Fibroblast of skin of left biceps (primary cell): ENCODE measurements at places on chromosomes 2 and 18.
A peak's percentile ranks its signal among the peaks of the same experiment; 100 is the strongest.

DNA sequence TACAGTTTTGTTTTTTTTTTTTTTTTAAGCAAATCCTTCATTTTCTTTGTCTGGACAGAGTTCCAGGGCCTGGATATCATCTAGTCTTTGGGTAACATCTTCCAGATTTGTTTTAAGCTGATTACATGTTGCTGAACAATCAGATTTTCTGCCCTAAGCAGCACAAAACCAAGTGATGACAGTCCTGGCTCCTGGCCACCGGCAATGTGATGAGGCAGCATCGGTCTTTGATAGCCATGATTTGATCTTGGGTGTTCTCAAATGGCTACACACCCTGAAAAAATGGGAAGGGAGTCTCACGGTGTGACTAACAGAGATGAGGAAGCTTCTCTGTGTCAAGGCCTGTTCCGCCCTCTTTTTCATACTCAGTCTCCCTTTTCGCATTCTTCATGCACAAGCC is 708.6 kb upstream of the ZEB2 start:
- peak; percentile 14 for DNase-seq

DNA sequence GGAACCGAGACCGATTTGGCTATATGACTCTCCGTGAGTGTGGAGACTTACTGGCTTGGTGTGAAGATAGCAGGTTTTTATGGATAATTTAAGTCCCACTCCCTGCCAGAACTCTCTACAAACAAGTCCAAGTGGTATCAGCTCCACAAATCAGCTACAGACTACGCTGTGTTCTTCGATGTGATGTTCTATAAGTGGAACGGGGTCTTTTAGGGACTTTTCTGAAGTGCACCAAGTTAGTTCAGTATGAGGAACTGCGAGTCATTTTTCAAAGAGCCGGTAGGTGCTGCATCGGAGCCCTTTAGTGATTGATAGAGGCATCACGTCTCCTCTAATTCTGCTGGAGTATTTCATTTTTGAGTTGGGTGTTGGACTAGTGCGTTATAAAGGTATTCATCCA is 107.1 kb downstream of the TSHZ1 start:
- no peak for DNase-seq

- DNase-seq: no peak
These were observed 16.4 kb downstream of the GEMIN6 start for GRCh38 chr2:38794235-38794946.

DNA sequence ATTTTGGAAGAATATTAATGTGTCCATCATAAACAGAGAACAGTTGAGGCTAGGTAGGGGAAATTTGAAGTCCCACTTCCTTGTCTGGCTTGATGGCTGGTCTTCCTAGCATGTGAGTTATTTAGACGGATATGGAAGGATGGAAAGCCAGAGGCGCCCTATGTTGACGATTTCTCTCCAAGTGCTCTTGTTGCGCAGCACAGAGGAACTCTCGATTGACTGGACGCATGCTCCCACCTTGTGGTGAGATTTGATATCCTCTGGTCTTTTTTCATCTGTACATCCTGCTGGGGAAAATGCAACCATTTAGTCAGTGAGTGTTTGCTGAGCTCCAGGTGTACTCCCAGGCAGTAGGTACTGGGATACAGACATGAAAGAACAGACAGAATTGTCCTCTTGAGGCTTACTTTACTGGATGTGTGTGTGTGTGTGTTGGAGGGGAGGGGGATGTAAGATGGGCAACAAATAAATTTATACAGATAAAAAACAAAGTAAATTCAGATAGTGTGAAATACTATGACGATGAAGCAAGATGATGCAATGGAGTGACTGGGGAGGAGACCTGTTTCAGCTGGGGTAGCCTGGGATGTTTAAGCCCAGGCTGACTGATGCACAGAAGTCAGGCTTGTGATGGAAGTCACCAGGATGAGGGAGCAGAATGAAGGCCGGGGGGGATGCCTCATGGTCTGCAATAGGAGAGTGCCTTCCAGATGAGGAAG is 137.2 kb downstream of the TRIM43 start:
- DNase-seq: peak; percentile 67

DNA sequence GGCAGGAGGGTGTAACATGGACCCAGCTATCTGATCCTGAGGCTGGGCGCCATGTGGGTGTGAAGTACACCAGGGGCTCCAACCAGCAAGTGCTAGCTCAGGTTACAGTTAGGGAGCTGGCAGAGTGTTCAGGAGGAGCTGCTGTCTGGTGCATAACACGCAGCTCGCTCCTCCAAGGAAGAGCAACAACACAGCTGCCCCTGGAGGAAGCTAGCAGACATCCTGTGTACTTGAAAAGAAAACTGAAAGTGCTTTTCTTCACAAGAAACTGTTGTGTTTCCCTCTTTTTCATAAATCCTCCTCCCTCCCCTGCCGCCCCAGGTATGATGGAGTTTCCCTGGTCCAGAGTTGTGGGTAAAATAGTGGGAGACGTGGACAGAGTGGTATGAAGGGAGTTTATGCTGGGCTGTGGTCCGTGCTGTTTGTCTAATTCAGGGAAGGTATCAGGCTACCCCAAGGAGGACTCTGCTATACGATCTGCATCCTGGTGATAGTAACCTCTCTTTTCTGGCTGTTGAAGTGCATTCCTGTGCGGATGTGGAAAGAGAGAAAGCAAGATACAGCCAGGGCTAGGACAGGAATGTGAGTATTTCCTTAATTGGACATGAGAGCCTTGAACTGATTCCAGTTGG is 6.1 kb upstream of the LBH start:
- peak; percentile 79 for DNase-seq

GRCh38 chr2:29580223-29580622 is 341.2 kb downstream of the ALK start:
- peak; percentile 51 for DNase-seq

- no peak for DNase-seq
These were observed 16.5 kb upstream of the CYTIP start for GRCh38 chr2:157460384-157460837.

- no peak for DNase-seq
These were observed 12.8 kb downstream of the SESTD1 start for GRCh38 chr2:179251870-179252269.

- DNase-seq: no peak
These were observed 4.2 kb downstream of the RNASEH1 start for GRCh38 chr2:3553946-3554345.

GRCh38 chr2:9462886-9463697 is 11.3 kb upstream of the IAH1 start:
- no peak for DNase-seq

DNA sequence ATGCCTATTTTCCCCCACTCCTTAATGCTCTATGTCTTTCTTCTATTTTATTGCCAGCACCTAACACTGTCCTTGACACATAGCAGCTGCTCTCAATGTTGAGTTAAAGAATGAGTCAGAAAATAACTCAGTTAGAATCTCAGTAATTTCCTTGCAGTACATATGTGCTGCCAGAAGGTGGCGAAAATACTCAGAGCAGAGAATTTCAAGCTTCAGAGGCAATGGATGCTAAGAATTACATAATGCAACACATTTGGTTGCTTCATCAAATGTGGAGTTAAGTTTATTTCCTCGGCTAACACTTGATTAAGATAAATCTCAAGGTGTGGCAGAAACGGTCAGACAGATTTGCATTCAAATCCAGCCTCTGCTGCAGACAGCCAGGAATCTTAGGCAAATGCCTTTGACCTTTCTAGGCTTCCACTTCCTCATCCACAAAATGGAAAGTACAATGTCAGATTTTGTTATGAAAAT is 105.6 kb downstream of the VSNL1 start:
- peak; percentile 67 for DNase-seq

- no peak for DNase-seq
These were observed 8.3 kb upstream of the GAL3ST2 start for GRCh38 chr2:241768251-241768711.

- no peak for DNase-seq
These were observed 95.2 kb upstream of the BOD1L2 start for GRCh38 chr18:57051657-57052044.

DNA sequence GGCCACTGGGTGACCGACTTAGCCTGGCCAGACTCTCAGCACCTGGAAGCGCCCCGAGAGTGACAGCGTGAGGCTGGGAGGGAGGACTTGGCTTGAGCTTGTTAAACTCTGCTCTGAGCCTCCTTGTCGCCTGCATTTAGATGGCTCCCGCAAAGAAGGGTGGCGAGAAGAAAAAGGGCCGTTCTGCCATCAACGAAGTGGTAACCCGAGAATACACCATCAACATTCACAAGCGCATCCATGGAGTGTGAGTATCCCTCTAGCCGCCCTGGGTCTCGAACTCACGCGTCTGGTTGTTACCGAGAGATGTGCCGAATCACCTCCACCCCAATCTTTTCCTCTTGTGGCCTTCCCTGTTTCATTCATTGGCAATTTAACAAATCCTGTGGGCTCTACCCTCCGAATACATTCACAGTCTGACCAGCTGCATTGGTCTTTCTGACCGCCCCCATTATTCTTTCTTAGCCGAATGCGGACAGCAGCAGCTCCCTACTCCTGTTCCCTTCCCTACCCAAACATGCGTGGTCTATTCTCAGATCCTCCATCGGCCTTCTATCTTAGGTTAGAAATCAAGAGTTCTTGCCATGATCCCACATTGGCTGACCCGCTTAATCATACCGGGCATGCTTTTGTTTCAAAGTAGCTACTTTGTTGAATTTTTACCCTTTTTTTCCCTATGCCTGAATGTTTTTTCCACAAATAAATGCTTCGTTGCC is 631 bp downstream of the RPL31 start:
- no peak for DNase-seq

DNA sequence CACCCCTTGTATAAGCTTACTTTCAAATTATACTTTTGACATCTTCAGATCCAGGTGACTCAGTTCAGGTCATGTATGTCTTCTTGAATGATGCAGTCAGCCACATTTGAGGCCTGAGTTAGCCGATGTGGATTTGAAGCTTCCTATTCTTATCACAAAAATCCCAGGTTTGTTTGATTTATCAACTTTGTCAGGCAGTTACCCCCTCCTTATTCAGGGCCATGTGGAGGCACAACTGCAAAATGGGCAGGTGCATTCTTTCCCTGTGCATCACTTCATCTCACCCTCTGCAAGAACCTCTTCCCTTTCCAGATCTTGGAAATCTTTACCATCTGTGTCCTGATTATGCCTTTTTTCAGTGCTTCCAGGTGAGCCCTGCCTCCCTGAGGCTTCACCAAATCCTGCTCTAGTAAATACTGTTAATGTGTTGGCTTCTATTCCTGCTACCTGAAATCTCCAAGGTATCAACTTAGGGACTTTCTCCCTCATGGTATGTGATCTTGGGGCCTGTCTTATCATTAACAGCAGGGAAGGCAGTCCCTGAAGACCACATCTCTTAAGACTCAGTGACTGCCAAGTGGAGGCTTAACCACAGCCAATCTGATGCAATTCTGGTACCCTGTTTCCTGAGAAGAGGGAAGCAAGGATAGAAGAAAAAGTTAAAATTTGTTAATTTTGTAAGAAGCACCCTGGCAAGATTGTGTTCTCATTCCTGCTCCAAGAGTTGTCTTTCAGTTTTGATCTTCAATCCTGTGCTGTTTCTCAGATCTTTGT is 9.4 kb upstream of the ARHGAP28 start:
- no peak for DNase-seq

DNA sequence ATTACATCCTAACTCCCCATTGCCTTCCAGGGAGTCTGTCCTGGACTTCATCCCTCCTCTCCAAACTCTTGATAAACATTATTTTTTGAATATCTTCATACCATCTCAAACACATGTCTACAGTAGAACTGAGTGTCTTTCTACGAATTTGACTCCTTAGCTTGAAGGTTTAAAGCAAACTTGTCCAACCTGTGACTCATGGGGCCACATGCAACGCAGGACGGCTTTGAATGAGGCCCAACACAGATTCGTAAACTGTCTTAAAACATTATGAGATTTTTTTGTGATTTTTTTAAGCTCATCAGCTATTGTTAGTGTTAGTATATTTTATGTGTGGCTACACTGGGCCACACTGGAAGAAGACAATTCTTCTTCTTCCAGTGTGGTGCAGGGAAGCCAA is 98.1 kb downstream of the PARD3B start:
- no peak for DNase-seq

DNA sequence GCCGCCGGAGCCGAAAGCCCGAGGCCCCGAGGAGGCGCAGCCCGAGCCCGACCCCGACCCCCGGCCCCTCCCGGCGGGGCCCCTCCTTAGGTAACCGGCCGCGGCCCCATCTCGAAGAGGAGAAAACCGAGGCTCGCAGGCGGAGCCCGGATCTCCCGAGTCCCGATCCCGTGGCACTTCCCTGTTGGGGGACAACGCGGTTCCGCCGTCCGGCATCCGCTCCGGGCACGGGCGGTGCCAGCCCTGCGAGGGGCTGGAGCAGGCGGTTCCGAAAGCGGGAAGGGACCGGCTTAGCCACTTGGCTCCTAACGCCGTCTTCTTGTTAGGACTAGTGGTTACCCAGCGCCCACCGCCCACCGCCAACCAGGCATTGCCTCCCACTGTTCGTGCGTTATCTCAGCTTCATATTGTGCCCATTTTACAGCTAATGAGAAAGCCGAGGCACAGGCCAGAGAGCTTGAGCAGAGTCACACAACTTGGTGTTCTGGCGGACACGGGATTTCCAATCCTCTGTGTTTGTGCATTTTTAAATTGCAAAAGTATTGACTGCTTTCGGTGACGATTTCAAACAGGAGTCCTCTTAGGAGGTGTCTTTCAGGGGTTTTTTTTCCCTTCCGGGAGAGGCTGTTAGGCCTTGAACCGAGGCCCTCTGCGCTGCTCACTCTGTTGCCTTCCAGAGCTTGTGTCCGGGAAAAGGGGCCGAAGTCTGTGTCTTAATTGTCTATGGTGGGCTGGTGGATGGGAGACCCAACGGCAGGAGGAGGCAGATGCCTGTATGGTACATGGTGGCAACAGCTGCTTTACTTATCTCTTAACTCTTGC is 562 bp downstream of the CENPA start:
- DNase-seq: no peak

DNA sequence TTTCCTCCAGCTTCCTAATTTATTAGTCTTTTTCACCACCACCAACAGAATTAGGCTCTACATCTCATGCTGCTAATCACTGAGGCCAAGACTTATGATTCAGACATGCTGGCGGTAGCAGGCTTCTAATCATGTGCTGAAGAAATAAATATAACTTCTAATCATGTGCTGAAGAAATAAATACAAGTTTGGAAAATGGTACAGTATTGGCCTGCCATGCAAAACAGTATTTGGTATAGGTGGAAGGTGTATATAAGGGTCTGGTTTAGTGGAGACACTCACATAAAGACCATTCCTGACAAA is 240.7 kb downstream of the TGIF1 start:
- DNase-seq: no peak

- DNase-seq: no peak
These were observed 610.4 kb downstream of the ERBB4 start for GRCh38 chr2:211928201-211928600.

- peak; percentile 71 for DNase-seq
These were observed 99.6 kb downstream of the BABAM2 start for GRCh38 chr2:27990030-27990590.

DNA sequence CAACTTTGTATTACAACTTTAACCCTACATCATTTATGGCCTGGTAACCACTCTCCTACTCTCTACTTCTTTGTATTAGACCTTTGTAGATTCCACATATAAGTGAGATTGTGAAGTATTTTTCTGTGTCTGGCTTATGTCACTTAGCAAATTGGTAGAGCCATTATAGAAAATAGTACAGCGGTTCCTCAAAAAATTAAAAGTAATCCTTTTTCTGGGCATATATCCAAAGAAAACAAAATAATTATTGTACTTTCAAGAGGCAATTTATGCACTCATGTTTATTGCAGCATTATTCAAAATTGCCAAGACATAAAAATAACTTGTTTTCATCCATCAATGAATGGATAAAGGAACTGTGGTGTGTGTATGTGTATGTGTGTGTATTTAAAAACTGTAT is 537.5 kb upstream of the FSIP2 start:
- no peak for DNase-seq
